ENCODE measurements at places on chromosomes 2 and 18.

DNA sequence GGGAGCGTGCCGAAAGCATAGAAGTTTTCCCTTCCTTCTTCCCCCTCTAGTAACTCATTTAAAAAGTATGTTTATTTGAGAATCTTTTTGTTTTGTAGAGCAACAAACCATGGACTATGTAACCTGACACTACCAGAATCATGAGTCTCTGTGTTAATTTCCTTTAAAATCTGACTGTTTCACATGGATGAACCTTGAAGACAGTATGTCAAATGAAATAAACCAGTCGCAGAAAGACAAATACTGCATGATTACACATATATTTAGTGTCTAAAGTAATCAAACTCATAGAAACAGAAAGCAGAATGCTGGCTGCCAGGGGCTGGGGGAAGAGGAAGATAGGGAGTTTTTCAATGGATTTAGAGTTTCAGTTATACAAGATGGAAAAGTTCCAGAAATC lies 32.3 kb downstream of the PTPN2 start:
- DNase-seq: no peak

GRCh38 chr2:33137331-33137730 lies 190.6 kb downstream of the LTBP1 start:
- no peak for DNase-seq

GRCh38 chr18:63402246-63403162 lies 19.8 kb downstream of the VPS4B start:
- DNase-seq: no peak

GRCh38 chr18:49874238-49874637 lies 60.9 kb upstream of the ACAA2 start:
- DNase-seq: no peak

GRCh38 chr2:223797037-223797436 lies 40.3 kb downstream of the AP1S3 start:
- DNase-seq: no peak

Measured in CD4-positive, alpha-beta T cell treated with Interleukin-2 at 100 ng/mL for 4 hours (primary cell).